ENCODE measurements at places on chromosomes 13 and 19.
A peak's percentile ranks its signal among the peaks of the same experiment; 100 is the strongest.

- DNase-seq = peak; percentile 51
These were observed 459.2 kb downstream of the FGF14 start for GRCh38 chr13:101942535-101943157.

- DNase-seq = no peak
These were observed 7.7 kb downstream of the GADD45B start for GRCh38 chr19:2483484-2484151.

DNA sequence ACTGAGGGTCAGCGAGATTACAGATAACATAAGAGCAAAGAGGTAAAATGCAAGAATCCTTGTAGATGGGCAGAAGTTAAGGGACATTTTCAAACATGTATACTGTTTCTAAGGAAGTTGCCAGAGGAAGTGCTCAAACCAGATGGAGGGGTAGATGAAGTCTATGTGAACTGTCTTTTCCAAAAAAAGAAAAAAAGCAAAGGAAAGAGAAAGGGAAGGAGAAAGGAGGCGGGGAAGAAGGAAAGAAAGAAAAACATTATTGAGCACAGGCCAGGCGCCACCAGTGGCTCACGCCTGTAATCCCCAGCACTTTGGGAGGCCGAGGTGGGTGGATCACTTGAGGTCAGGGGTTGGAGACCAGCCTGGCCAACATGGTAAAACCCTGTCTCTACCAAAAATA is 5.3 kb downstream of the DMAC2 start:
- DNase-seq = no peak

- DNase-seq = no peak
These were observed 814 bp downstream of the SLC25A23 start for GRCh38 chr19:6458695-6459261.

DNA sequence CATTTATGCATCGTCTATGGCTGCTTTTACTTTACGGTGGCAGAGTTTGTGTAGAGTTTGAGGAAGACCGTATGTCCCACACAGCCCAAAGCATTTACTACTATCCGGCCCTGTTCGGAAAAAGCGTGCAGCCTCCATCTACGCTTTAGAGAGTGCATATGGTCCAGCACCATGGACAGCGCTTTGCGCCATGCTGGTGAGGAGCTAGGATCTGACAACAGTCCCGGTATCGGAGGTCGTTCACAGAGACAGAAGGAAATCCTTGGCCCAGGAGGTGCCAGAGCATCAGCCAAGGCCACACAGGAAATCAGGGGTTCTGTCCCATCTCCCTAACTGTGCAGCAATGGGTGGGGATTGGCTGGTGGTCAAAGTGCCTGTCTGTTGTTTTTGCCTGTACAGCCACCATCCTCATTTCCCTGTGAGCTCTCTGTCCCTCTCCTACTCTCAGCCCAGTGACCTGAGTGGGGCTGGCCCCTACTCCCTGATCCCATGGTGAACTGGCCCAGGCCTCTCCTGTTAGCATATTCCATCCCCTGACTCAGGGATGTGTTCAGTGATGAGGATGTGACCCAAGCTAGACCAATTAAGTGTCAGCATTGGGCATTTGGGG is 16.2 kb upstream of the PRODH2 start:
- DNase-seq = no peak

DNA sequence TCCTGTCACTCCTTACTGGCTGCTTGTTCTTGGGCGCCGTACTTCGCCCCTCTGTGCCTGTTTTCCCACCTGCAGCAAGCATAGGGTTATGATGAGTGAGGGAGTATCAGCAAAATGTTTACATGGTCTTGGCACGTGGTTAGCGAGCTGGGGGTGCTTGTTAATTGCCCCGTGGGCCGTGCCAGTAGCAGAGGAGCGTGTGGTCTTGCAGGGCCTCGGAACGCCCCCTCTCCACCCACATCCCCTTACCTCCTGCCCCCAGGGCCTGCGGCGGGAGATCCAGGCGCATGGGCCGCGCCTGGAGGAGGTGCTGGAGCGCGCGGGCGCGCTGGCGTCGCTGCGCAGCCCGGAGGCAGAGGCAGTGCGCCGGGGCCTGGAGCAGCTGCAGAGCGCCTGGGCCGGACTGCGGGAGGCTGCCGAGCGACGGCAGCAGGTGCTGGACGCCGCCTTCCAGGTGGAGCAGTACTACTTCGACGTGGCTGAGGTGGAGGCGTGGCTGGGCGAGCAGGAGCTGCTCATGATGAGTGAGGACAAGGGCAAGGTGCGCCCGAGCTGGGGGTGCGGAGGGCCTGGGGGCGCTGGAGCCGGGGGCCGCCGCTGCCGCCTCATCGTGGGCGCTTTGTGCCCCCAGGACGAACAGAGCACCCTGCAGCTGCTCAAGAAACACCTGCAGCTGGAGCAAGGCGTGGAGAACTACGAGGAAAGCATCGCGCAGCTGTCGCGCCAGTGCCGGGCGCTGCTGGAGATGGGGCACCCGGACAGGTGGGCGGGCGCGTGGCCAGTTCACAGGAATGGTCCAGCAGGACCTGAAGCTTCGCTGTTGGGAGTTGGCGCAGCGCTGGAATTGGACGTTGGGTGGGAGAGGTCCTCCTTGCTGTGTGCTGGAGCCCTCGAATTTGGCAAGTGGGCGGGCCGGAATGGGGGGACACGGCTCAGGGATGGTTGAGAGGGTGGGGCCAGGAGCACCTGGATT is 22.5 kb upstream of the SHKBP1 start:
- DNase-seq = no peak

GRCh38 chr19:29817316-29817715 is 5.5 kb downstream of the CCNE1 start:
- no peak for DNase-seq

DNA sequence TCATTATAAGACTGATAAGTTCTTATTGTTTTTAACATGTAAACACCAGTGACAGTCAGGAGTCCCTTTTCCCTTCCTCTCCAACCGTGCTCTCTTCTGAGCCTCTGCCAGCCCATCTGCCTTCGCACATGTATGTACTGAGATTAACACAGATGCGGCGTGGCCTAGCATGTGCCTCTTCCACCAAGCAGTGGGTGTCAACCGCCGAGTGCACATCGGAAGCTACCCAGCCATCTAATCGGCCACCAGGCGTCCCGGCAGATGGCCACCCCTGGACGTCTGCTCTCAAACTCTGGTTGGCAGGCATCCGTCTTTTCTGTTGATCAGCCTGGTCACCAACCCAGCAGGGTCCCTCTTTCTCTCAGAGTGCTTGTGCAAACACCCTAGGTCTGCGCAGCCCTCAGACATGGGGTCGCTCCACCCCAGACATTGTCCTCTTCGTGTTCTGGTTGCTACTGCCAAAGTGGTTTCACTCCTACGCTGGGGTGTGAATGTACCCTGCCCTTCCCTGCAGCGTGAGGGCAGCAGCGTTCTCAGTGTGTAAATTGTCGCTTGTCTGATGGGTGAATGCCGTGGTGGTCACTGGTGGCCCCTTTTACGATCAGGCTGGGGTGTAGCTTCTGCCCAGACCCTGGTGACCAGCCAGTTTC is 57.7 kb upstream of the LDLR start:
- DNase-seq = no peak

DNA sequence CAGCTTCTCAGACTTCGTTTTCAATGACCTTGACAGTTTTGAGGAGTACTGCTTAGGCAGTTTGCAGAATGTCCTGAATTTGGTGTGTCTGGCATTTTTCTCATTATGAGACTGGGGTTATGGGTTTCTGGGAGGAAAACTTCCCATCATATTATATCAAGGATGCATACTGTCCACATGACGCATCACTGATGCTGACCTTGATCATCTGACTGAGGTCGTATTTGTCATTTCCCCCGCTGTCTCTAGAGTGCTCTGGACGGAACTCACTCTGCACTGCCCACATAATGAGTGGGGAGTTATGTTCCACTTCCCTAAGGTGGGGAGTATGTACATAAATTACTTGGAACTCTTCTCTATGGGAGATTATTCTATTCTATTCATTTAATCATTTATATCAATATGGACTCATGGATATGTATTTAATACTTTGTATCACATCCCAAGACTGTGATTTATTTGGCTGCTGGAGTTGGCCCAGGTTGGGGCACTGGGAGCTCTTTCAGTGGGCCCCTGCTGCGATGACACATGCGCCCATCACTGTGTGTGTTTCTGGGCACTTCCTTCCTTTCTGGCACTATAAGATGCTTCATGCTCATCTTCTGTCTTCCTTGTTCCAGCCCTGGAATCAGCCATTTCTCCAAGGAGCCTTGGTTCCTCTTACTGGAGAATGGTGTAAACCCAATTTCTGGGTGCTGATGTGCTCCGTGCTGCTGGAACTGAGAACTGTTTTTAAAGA is 138.6 kb downstream of the MIPEP start:
- no peak for DNase-seq

GRCh38 chr13:99005609-99006008 is 27.7 kb upstream of the DOCK9 start:
- DNase-seq = no peak

DNA sequence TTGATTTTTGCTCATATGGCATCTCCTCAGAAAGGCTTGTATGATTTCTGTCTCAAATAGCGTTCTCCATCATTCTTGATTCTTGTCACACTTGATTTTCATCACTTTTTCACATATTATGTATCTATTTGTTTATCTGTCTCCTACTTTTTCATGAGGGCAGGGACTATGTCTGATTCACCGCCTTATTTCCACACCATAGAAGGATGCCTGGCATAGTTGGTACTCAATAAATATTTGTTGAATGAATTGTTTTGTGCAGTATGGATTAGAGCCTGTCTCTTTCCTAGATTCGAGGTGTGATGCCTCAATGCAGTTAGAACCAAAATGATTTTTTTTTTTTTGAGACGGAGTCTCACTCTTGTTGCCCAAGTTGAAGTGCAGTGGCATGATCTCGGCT is 12.1 kb downstream of the SAE1 start:
- no peak for DNase-seq

DNA sequence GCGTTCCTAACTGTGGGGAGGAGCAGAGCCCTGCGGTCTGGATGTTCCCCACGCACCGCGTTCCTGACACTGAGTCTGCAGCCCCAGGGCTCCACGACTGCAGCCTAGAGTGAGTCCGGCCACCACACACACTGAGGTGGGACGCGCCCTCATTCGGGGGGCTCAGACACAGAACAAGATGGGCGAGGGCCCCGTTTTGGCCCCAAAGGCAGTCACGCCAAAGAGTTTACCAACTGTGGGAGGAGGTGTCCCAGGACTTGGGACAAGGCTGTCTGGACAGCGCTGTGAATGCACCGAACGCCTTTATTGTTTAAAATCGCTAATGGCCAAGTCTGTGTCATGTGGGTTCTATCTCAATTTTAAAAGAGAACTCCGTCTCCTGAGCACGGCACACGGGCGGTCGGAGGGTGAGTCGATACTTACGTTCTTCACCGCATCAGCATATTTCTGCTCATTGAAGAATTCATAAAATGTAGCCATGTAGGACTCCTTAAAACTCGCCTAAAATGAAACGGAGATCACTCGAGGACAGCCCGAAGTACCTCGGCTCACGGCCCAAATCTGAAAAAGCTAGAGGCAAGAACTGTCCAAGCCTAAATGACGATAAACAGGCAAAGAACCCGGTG is 35.2 kb upstream of the C13orf46 start:
- no peak for DNase-seq

DNA sequence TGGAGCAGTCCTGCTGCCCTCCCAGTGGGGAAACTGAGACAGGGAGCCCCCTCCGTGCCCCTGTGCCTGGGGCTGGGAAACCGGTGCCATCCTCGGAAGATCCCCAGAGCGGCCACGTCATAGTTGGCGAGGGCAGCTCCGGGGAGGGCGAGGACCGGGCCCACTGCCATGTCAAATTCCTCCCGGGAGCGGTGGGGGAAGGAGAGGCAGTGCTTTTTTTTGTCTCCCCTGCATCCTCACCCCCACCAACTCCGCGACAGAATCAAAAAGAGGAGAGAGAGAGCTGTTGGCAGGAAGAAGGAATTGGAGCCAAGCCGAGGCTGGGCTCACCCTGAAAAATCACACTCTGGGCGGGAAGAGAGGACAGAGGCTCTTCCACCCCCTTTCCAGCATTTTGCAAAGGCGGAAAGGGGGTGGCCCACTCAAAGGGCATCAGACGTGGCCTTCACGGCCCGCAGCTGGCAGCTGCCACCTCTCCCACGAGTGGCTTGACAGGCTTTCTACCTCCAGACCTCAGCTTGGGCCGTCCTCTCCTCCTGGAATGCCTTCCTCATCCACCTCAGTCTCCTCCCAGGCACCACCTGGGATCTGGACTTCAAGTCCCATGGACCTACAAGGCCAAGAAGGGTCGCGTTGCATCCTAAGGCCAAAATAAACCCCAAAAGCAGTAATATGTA is 19.6 kb upstream of the NFIC start:
- DNase-seq = no peak

DNA sequence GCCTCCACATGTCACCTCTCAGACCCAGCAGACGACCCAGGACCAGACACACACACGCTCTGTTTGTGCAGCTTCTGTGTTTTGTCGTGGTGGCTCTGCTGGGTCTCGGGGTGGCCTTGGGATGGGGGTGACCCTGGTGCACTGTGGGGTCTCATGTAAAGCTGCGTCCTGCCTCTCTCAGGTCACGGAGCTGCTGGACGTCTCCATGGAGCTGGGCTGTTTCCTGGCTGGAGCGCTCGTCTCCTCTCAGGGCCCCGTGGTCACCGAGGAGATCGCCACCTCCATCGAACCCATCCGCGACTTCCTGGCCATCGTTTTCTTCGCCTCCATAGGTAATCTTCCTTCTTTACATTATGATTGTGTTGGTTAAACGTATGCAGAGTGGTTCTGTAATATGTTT is 45.4 kb upstream of the TFDP1 start:
- no peak for DNase-seq

DNA sequence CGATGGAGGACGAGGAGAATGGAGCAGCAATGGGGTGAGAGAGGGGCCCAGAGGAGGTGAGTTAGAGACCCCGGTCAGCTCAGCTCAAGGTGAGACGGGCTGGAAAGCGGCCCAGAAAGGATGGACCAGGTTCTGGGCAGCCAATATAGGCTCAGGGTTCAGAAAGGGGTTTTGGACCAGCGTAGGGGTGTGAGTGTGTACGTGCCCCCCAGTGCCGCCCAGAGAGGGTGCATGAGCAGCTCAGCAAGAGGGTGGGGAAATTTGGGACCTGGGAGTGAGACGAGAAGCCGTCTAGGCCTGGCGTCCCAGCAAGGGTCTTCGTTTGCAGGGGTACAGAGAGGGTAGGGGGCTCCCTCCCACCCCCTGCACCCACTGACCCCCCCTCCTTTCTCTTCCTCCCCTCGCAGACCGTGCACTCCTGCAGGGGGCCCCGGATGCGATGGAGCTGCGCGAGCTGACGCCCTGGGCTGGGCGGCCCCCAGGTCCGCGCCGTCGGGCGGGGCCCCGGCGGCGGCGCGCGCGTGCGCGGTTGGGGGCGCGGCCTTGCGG is 12.1 kb downstream of the FUT6 start:
- DNase-seq = no peak

DNA sequence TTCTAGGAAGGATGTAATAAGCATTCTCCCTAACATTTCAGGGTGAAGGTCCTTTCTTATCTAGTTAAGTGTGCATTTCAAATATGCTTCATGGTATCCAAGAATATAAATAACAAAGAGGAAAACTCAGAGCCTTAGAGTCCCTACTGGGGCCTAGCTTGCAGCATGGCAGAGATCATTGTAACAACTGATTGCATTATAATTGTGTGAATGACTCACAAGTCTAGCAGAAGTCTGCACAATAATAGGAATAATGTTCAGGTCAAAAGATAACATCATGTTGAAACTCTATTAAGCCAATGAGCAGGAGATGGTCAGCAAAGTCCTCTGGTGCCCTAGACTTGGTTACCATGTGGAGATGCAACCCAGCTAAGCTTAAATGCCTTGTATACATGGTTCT is 3.4 kb downstream of the POSTN start:
- no peak for DNase-seq

- DNase-seq = no peak
These were observed 3.5 kb downstream of the CAPS start for GRCh38 chr19:5917431-5918107.
